PC-3 (cell line): ENCODE measurements at places on chromosomes 6 and 20. TPM values are rescaled to one million over a fixed set of nuclear protein-coding genes. Genes with fewer than 3 reads are reported as not detected.

The TNF gene
- not detected in 2 replicates for total RNA-seq

The GFRA4 gene
- not detected in 2 replicates for total RNA-seq

The CAP2 gene
- 8.2 and 11.6 TPM in 2 replicates for total RNA-seq

DNA sequence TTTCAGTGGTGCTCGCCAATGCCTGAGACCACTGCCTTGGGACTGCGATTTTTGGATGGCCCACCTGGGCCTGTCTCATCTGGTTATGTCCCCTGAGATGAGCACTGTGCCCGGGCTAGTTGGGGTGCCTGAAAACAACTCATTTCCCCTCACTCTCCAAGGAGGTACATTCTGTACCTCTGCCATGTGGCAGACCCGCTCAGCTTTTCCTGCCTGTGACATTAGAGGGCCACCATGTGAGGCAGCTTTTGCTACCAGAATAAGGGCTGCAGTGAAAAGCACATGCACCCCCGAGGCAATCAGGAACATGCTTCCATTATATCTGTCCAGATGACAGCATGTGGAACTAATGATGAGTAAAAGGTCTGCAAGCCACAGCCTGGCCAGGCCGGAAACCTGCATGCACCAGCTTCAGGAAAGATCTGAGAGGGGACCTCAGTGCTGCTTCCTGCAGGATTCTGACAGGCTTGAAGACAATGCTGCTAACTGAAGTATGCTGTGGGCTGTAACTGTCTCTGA, 11.3 kb upstream of the SRSF6 start:
- no peak for DNase-seq

DNA sequence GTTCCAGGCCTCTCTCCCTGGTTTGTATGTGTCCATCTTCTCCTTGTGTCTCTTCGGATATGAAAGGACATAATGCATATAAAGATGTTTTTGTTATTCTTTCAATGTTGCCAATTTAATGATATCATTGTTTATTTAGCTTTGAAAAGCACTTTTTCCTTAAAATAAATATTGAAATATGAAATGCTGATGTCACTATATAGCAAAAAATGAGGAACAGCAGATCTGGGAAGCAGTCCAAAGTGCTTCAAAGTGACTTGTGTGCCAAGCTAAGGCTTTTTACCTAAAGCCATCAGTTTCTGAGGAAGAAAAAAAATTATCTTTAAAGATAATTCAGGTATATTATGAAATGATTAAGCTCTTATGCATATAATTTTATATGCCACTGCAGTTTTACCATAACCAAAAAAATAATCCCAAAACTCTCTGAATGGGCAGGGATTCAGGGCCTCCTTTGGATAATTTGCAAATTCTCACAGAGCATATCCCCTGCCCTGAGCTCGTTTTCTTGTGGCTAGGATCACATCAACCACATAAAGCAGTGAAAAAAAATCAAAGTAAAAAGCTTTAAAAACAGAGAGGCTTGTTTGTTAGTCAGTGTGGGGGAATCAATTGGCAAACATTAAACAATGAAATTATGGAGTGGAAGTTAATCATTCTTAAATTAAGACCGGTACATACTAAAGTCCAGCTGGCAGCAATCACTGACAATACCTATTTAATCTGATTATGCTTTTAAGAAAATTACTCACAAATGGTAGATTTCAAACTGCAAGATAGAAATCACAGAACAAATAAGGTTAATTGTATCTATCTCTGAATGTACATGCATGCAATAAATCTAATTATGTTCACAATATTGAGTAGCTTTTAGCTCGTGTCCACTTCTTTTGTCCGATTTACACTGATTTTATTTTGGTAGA, 1027.9 kb upstream of the ADGRB3 start:
- peak; percentile 44 for DNase-seq

- DNase-seq: no peak
Measured at GRCh38 chr20:1489325-1489724, 1.9 kb downstream of the SIRPB2 start.

DNA sequence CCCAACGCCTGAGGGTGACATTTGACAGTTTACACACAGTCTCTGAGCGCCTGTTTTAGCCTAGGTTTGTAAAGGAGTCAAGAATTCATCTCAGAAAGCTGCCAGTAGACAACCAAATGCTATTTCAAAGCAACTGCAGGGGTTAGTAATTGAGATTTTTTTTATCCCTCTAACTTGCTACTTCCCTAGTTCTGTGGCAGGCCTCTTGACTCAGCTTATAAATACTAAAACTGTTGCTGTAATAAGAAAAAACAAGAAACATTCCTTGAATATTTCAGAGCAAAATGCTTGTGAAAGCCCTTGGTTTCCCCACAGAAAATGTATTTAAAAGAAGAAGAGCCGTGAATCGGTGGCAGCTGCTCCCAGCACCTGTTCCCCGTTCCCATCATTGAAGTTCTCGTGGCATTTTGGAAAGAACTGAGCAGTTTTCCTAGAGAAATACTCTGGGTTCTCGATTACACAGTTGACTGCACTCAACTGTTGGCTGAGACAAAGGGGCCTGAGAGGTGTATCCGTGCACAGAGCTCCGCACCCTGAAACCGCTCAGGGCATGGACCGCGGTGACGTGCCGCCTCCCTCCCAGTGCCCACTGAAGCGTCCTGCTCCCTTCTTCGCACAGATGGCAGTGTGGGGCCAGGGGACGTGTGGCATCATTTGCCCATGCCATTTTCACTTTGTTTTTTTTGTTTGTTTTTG, 20.9 kb downstream of the DLL1 start:
- DNase-seq: no peak

DNA sequence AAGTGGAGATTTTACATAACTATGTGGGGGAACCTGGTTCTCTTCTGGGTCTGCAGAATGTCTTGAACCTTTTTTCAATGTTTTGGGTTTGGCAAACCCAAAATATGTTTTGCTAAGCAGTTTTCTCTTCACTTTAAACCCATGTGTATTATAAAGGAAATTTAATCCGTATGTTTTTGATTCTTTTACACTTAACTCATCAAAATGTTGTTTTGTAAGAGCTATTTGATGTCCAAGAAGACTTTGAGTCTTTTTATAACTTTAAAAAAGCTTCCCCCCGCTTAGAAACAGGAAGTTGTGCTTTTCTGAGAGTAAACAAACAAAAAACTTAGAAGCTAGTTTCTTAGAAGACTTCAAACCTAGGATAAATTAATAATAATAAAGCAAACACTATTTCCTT, 81.9 kb upstream of the CEP162 start:
- no peak for DNase-seq

- DNase-seq: no peak
Measured at GRCh38 chr20:4854561-4854901, 132.8 kb downstream of the PRND start.

- no peak for DNase-seq
Measured at GRCh38 chr6:8830794-8831193, 395.4 kb upstream of the SLC35B3 start.

GRCh38 chr6:111979633-111980032, 74.3 kb upstream of the CCN6 start:
- no peak for DNase-seq
